K562 (cell line): ENCODE measurements at places on chromosomes 7 and 10. TPM values are rescaled to one million over a fixed set of nuclear protein-coding genes. Genes with fewer than 3 reads are reported as not detected.

Gene OR2A42
- not detected in 2 replicates for total RNA-seq

Gene SLC13A4
- total RNA-seq: 0.60 and 0.66 TPM in 2 replicates

Gene RARRES2
- 1.7 and 1.8 TPM in 2 replicates for total RNA-seq

Gene NANOS1
- total RNA-seq: 0.89 and 1.2 TPM in 2 replicates

Gene PNLIPRP1
- total RNA-seq: 0.60 and 1.1 TPM in 2 replicates

Gene C10orf105
- 0.09 TPM in 2 replicates for total RNA-seq

GRCh38 chr7:57274535-57275283 lies 142.5 kb upstream of the ZNF479 start:
- DNase-seq: no peak
- no peaks in the 10 kb centered on the region for H3K4me1 ChIP-seq
- no peaks in the 10 kb centered on the region for H3K36me3 ChIP-seq
- H3K27ac ChIP-seq: no peak overlapping the region
- H3K27me3 ChIP-seq: no peaks in the 10 kb centered on the region

DNA sequence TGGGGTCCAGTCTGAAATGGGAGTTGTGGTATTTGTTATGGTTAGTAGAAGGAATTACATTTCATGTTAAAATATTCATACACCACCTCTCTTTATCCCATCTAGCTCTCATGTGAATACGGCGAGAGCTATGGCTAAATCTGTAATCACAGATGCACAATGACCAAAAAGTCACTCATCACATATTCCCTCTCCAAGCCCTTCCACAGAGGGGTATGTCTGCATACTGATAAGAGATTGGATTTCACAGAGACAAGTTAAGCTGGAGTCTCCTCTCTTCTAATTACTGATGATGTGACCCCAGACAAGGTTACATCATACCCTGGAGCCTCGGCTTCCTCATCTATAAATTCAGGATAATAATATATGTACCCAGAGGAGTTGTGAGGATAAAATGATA lies 237.8 kb upstream of the RHOBTB1 start:
- no peaks in the 10 kb centered on the region for H3K36me3 ChIP-seq
- H3K27ac ChIP-seq: no peak overlapping the region
- no peaks in the 10 kb centered on the region for H3K27me3 ChIP-seq
- DNase-seq: no peak

- H3K36me3 ChIP-seq: no peaks in the 10 kb centered on the region
- no peak overlapping the region for H3K27ac ChIP-seq
- H3K4me1 ChIP-seq: no peaks in the 10 kb centered on the region
- no peak overlapping the region for H3K4me3 ChIP-seq
- DNase-seq: no peak
Observed at GRCh38 chr7:4195660-4196059, 486.4 kb upstream of the FOXK1 start.

DNA sequence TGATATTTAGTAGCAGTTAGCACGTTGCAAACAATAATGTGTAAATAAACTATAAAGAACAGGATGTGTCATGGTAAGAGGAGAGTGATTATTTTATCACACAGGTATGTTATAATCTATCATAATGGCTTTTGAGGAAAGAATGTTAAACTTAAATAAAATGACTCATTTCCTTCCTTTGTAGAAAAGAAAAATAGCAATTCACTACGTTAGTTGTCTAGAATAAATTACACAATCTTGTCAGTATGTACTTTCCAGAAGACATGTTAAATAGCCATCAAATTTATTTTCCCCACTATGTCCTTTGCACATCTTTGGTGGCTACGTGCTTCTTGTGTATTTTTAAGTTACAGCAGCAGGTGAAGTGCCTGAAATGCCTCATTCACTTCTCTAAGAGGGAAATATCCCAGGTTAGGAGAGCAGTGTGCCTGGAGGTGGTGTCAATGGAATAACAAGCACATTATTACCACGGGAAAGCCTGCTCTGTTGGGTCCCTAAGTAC lies 133.8 kb downstream of the SEMA3A start:
- no peaks in the 10 kb centered on the region for H3K4me1 ChIP-seq
- no peak overlapping the region for H3K27ac ChIP-seq
- H3K27me3 ChIP-seq: no peaks in the 10 kb centered on the region
- H3K36me3 ChIP-seq: no peaks in the 10 kb centered on the region
- H3K4me3 ChIP-seq: no peak overlapping the region
- DNase-seq: no peak

DNA sequence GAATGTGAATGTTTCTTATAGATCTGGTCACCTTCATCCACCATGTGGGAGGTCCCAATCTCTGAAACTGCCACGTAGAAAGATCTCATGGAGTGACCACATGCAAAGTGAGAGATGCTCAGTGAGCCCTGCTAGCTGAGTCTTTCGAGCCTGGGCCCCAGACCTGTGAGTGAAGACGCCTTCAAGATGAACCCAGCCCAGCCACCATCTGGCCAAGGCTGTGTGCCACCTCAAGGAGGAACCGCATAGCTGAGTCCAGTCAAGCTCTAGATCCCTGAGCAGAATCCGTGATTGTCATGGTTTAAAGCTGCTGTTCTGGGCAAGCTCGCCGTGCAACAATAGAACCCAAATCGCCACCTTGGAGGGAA lies 20.2 kb upstream of the PPIF start:
- no peak overlapping the region for H3K4me3 ChIP-seq
- no peaks in the 10 kb centered on the region for H3K4me1 ChIP-seq
- H3K27ac ChIP-seq: no peak overlapping the region
- no peak for DNase-seq

DNA sequence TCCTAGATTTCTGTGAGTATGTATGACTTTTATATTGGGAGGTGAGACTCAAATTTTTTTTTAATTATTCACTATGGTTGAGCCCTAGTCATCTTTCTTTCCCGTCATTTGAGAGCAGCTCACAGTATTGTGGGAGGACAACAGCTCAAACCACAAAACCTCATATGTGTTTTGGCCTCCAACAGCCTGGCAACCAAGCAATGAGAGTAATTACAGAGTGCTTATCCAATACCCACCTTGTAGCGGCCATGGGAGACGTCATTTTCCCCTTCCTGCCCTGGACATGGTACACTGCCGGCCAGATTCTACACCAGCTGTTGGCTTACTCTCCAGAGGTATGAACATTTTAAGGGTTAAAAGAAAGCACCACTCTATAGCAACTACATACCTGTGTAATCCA lies 49.1 kb downstream of the DOCK4 start:
- H3K4me1 ChIP-seq: no peaks in the 10 kb centered on the region
- H3K27ac ChIP-seq: no peak overlapping the region
- H3K27me3 ChIP-seq: no peaks in the 10 kb centered on the region

DNA sequence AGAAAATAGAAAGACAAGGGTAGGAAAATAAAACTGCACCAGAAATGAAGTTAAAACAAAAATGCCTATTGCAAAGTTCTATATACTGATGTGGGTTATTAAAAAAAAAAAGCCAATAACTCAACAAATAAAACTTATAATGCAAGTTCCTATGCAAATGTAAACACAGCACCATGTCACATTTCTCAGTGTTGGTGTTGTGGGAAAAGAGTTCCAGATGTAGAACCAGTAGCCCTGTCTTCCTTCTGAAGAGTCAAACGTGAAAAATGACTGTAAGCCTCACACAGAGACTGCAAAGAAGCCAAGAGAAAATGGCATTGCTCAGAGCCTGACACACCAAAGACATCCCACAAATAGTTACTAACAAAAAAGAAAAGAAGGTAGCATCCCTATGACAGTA lies 10.1 kb downstream of the PON2 start:
- no peak for DNase-seq
- no peak overlapping the region for H3K27ac ChIP-seq
- no peak overlapping the region for H3K4me3 ChIP-seq

DNA sequence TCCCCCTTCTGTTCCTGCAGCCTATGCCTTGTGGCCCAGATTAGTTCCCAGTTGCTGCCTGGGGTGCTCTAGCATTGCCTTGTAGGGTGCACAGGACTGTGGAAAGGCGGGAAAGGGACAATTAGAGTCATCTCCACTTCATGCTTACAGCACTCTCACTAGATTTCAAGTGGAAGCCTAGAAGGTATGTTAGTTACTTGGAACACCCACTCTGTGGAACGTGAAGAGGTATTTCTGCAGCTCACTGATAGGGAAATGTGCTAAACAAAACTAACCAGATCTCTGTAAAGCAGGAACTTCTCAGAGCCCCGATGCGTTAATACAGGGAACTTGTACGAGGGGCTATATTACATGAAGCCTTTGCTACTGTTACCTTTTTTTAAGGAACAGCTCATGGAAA lies 19.4 kb downstream of the STMP1 start:
- H3K27ac ChIP-seq: no peak overlapping the region
- no peak for DNase-seq
- H3K36me3 ChIP-seq: peaks cover 14% of the 10 kb centered on the region
- H3K4me3 ChIP-seq: no peak overlapping the region
- H3K27me3 ChIP-seq: no peaks in the 10 kb centered on the region

- H3K4me3 ChIP-seq: peak overlapping the region; percentile 4; the same call in 1 of the 2 replicates
- DNase-seq: peak; percentile 92
- H3K27me3 ChIP-seq: 0 out of 2 replicates have a peak, but pooled peaks cover 1% of the 10 kb centered on the region
Observed at GRCh38 chr10:29131952-29132547, 156.8 kb upstream of the LYZL1 start.

DNA sequence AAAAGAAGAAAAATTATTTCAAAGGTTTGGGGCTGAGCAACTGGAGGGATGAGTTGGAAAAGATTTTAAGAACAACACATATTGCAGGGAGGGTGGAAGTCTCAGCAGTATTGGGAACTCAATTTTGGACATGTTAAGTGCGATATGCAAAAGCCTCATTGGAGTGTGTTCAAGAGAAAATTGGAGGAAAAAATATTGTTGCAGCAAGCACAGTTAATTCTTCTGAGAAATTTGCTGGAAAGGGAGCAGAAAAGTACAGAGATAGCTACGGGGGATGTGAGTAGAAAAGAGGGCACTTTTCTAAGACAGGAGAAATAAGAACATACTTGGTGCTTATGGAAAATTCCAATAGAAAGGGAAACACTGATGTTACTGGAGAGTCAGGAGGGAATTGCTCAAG lies 59.8 kb upstream of the MAGI2 start:
- H3K36me3 ChIP-seq: no peaks in the 10 kb centered on the region
- H3K27me3 ChIP-seq: no peaks in the 10 kb centered on the region
- no peak for DNase-seq
- H3K27ac ChIP-seq: no peak overlapping the region

- H3K4me1 ChIP-seq: no peaks in the 10 kb centered on the region
- no peaks in the 10 kb centered on the region for H3K36me3 ChIP-seq
Observed at GRCh38 chr10:124971276-124971675, 29.4 kb downstream of the ZRANB1 start.

- H3K27ac ChIP-seq: no peak overlapping the region
- H3K36me3 ChIP-seq: no peaks in the 10 kb centered on the region
- H3K4me1 ChIP-seq: no peaks in the 10 kb centered on the region
- no peak for DNase-seq
- no peak overlapping the region for H3K4me3 ChIP-seq
Observed at GRCh38 chr7:143485094-143485493, 7.4 kb downstream of the TAS2R41 start.

DNA sequence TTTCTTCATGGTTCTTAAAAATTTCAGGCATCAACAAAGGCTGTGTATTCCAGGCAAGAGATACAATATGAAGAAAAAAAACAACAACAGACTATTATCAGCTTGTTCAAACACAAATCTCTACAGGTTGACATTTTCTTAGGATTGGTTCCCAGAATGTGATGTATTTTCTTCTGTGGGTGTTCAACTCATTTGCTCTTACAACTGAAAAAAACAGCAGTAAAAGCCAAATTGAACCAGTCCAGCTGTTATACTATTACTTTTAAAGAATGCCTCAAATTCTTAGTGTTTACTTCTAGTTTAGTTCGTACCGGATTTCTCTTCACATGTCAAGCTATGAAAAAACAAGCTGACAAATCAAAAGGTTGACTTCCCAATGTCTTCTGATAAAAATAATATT lies 60.7 kb downstream of the CNTNAP2 start:
- no peaks in the 10 kb centered on the region for H3K27me3 ChIP-seq
- H3K4me1 ChIP-seq: no peaks in the 10 kb centered on the region
- DNase-seq: no peak
- H3K36me3 ChIP-seq: no peaks in the 10 kb centered on the region
- no peak overlapping the region for H3K4me3 ChIP-seq

GRCh38 chr10:28432210-28432676 lies 100.7 kb upstream of the WAC start:
- no peaks in the 10 kb centered on the region for H3K36me3 ChIP-seq
- H3K4me1 ChIP-seq: peaks cover 2% of the 10 kb centered on the region; the same call in 2 of the 3 replicates
- H3K27me3 ChIP-seq: peaks cover 5% of the 10 kb centered on the region
- DNase-seq: peak; percentile 67
- no peak overlapping the region for H3K4me3 ChIP-seq

- DNase-seq: peak; percentile 80
- H3K27ac ChIP-seq: no peak overlapping the region
- no peak overlapping the region for H3K4me3 ChIP-seq
- H3K4me1 ChIP-seq: peaks cover 12% of the 10 kb centered on the region; the same call in 1 of the 2 replicates
Observed at GRCh38 chr7:98168181-98168903, 42.9 kb upstream of the BHLHA15 start.

- no peak overlapping the region for H3K27ac ChIP-seq
- H3K4me3 ChIP-seq: no peak overlapping the region
- H3K36me3 ChIP-seq: no peaks in the 10 kb centered on the region
- no peak for DNase-seq
- no peaks in the 10 kb centered on the region for H3K4me1 ChIP-seq
- H3K27me3 ChIP-seq: no peaks in the 10 kb centered on the region
Observed at GRCh38 chr7:16891338-16891737, 9.6 kb upstream of the AGR3 start.

DNA sequence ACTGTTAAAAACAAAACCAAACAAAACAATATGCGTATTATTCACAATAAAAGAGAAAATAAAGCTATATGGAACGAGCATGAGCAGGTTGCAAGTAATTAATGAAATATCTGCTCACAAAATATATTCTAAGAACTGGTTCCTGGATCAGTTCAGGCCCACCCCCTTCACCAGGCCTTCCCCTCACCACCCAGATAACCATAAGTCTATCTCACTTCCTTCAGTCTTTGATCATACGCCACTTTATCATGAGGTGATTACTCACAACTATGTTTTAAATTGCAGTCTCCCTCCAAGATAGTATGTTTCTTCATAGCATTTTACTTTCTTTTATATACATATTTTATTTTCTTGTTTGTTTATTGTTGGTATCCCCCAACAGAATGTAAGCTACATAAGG lies 263.1 kb upstream of the HGF start:
- no peaks in the 10 kb centered on the region for H3K27me3 ChIP-seq
- no peak overlapping the region for H3K4me3 ChIP-seq
- H3K4me1 ChIP-seq: no peaks in the 10 kb centered on the region
- H3K36me3 ChIP-seq: no peaks in the 10 kb centered on the region

DNA sequence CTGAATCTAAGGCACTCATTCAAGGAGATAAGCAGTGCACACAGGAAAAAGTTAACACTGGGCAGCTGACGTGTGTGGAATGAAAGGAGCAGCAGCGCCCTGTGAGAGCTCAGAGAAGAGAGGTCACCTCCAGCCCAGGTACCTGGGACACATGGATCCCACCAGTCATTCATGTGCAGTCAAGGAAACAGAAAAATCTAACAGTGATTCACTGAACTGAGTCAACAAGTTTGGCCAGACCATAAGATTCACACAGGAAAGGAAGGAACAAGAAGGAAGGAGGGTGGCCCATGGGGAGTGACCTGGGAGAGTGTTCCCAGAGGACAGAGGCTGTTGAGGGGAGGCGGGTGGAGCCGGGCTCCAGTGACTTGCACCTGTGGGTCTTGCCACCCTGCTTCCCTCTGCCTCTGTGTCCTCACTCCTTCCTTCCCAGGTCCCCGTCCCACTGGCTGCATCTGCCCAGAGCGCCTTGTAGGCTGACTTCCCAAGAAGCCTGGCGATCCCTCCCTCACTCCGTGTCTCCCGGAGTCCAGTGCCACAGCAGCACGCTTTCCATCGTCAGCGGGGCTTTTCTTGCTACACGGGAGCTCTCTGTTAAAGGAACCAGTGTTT lies 27.7 kb downstream of the RNF32 start:
- peaks cover 35% of the 10 kb centered on the region; the same call in 1 of the 3 replicates for H3K36me3 ChIP-seq
- H3K4me3 ChIP-seq: no peak overlapping the region
- peaks cover 10% of the 10 kb centered on the region for H3K4me1 ChIP-seq
- no peak overlapping the region for H3K27ac ChIP-seq
- no peak for DNase-seq
- no peaks in the 10 kb centered on the region for H3K27me3 ChIP-seq
